ENCODE measurements at places on chromosomes 7 and 10.

GRCh38 chr7:104176332-104176731 lies 31.5 kb downstream of the ORC5 start:
- no peak for DNase-seq

DNA sequence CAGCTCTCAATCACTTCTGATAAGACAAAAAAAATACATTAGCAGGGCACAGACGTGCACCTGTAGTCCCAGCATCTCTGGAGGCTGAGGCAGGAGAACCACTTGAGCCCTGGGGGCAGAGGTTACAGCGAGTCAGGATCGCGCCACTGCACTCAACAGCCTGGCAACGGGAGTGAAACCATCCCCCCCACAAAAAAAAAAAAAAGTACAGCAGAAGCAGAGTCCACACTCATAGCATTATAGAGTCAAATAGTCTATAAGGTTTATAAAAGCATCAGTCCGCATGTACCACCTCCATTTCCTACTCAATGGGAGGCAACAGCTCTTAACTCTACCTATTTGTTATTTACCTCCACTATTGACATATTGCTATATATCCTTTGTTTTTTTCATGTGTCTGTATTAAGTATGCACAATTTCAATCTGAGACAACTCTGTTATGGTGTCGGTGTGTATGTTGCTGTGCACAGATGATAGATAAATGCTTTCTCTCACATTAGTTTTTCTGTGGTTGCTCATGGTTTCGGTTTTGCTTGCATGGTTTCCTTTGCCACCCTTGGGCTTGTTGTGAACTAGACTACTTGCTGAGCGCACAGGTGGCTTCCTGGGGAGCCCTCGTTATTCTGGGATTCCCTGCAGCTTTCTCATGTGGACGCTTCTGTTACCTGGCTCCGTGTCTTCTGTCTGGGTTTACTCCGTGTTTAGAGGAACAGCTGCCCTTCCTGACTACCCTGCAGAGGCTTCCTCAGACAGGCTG lies 40.4 kb downstream of the PROSER2 start:
- no peak for DNase-seq

DNA sequence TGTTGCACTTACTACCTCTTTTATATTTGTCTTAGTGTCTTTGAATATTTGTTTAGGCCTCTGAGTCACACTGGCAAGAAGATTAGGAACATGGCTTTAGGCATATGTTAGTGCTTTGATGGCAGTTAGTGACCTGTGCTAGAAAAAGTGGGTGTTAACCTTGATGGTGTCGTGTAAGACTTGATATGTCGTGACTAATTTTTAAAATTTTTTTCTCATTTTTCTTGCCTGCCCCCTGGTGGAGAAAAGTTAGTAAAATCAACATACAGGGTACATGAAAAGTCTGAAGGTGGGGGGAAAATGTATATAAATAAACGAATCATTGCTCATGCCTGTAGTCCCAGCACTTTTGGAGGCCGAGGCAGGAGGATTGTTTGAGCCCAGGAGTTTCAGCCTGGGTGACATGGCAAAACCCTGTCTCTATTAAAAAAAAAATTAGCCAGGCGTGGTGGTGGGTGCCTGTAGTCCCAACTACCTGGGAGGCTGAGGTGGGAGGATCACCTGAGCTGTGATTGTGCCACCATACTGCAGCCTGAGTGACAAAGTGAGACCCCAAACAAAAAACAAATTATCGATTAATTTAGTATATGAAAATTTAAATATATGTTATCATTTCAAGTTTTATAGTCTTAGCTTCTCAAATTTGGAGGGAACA lies 44.6 kb downstream of the TAX1BP1 start:
- DNase-seq, result no peak

GRCh38 chr7:105878746-105879605 lies 2.6 kb upstream of the ATXN7L1 start:
- no peak for DNase-seq

DNA sequence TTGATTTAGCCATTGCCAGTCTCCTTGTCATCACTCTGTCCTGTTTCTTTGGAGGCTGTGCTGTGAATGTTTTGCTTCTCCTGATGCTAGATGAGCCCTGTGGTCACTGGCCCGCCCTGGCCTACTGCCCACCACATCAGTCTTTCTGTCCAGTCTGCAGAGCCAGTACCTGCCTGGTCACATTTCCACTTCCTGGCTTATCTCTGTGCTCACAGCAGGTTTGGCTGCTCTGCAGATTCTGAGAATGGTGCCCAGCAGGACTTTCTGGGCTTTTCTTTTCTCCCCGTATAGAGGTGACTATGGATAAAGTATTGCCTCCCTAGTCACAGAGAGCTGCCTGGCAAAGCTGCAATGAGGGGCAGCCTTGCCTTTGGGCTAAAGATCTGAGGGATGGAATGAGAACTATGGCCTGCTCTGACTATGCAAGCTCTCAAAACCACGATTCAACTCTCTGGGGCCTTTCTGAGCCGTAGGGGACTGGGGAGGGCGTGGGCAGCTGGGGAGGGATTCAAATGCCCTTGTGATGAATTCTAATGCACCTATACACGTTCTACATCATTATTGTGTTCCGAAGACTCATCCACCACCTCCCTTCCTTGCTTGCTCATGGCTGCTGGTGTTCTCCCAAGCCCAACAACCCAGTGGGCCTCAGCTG lies 410.4 kb upstream of the NPVF start:
- DNase-seq, result no peak

- no peak for DNase-seq
Observed at GRCh38 chr10:118499186-118499585, 96.3 kb downstream of the PRLHR start.

DNA sequence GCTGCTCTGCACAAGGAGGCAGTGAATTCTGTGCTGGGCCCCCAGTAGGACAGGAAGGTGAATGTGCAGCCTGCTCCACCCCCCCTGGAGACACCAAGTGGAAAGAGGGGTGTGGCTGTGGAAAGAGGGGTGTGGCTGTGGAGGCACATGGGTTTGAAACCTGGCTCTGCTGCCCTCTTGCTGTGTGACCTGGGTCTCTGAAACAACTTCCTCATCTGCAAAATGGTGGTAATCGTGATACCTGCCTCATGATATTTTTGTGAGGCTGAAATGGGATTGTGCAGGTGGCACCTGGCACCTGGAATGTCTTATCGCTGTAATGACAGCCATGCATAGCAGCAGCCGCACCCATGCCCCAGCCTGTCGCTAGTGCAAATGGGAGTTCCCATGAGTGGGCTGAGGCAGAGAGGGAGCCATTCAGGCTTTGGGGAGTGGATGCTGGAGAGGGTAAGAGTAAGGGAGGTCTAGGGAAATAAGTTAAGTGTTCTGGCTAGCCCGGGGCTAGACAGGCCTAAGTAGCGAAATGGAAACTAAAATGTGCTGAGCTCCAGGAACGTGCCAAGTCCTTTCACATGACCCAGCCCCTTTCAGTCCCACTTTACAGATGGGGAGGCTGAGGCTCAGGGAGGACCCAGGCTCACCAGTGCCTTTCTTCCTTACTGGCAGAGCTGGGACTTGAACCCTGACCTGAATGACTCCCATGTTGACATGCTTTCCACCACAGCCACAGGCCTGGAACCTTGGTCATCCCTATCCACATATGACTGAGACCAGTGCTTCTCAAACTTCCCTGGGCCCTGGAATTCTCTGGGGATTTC lies 35.0 kb downstream of the C10orf105 start:
- no peak for DNase-seq

GRCh38 chr7:113142385-113143119 lies 24.2 kb upstream of the SMIM30 start:
- DNase-seq, result no peak

GRCh38 chr7:106032295-106032694 lies 69.2 kb downstream of the CDHR3 start:
- DNase-seq, result no peak

GRCh38 chr7:77197141-77197540 lies 2.5 kb downstream of the FGL2 start:
- no peak for DNase-seq

DNA sequence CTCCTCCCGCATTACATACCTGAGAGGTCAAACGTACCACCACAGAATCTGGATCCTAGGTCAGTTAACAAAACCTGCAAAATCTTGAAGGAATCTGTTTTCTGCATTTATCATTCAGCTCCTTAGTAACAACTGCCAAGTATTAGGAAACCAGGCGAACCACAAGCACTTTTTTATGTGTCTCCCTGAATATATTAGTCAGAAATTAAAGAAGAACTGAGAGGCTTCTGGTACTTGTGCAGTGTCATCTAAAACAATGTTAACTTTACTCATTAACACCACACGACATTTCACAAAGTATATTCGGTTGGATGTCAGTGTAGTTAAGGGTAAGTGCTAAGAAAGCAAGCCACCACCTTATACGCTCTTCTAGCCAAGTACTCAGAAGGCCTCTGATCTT lies 2.5 kb downstream of the CCDC6 start:
- no peak for DNase-seq

- DNase-seq, result no peak
Observed at GRCh38 chr10:43942096-43942850, 293.6 kb upstream of the ZNF32 start.

GRCh38 chr7:128801003-128801402 lies 9.2 kb downstream of the CCDC136 start:
- no peak for DNase-seq

- DNase-seq, result no peak
Observed at GRCh38 chr10:6082496-6083395, 6.1 kb upstream of the RBM17 start.

DNA sequence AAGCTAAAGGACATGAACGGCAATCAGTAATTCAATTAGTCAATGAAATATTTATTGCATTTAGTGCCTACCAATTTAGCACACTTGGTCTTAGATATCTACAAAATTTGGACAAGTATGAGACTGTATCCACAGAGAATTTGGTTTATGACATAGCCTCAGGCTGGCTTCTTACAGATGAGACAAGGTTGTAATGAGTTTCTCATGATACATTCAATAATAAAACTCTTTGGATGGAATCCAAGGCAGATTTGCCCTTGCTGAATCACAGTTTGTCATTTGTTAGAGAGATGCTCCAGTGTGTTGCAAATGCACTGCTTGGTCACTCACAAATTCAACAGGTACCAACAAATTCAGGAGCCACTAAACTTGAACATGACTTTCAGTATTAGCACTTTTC lies 162.5 kb downstream of the GPR37 start:
- DNase-seq, result no peak

DNA sequence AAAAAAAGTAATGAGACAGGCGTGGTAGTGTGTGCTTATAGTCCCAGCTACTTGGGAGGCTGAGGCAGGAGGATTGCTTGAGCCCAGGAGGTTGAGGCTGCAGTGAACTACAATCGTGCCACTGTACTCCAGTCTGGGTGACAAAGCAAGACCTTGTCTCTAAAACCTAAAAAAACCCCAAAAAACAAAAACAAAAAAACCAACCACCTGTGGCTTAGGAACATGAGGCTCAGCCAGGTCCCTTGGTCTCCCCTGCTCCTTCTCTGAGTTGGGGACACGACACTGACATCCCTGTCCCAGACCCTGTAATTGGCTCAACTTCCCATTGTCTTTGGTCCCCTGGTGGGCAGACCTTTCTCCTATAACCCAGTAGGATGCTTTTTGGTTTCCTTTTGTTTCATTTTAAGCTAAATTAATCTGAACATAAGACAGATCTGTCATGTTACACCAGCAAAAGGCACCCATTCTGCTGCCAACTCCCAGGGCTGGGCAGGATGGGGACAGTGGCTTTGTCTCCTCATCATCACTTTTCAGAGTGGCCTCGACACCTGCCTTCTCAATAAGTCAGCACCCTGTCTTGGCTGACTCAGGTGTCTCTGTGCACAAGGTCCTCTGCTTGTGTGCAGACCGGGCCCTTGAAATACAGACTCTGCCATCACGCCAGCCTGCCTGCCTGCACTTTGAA lies 74.4 kb downstream of the MYL10 start:
- no peak for DNase-seq

- no peak for DNase-seq
Observed at GRCh38 chr7:143965280-143965679, 10.6 kb downstream of the OR2F1 start.

DNA sequence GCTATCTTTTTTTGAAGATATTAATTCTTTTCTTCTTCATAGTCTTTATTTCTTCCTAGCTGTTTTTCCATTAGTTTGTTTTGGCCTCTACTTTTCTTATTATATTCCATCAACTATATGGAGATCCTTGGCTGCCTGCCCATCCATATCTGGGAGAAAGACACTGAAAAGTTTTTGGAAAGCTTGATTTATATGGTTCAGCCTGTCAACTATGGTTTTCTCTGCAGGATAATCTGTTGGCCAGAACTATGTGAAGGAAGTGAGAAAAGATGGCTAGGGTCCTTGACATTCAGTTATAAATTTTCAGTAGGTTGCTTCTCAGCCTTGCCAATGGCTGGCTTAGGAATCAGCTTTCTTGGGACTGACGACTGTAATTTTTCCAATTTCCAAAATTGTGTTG lies 10.0 kb upstream of the CDK14 start:
- no peak for DNase-seq

GRCh38 chr10:19857876-19858275 lies 41.6 kb downstream of the PLXDC2 start:
- DNase-seq, result no peak

- peak; percentile 60 for DNase-seq
Observed at GRCh38 chr7:151382079-151382885, 27.6 kb downstream of the WDR86 start.

DNA sequence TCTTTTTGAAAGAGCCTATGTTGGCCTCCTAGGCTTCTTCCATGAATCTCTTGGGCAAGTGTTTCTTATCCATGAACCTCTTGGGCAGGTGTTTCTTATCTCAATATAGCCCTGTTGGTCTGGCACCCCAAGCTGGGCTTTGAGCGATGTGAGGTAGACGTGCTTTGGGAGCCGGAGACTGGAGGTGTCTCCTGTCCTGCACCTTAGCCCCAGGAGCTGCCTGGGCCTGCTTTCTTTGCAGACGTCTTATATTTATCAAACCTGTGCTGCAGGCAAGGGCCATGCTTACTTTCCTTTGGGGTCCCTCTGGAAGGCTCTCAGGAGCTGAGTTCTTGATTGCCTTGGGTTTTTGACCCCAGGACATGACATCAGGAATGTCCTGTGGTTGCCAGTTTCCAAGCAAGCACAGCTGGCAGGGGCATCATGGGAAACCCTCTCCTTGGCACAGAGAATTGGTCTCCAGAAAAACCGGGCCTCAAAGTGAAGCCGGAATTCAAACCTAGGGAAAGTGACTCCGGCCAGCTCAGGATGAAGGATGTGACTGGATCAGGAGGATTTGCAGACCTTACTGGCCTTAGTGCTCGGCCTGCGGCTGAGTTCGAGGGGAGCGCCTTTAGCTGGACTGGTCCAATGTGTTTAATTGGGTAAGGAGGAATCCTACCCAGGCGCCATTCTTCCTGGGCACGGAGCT lies 2.8 kb downstream of the JAKMIP3 start:
- no peak for DNase-seq

DNA sequence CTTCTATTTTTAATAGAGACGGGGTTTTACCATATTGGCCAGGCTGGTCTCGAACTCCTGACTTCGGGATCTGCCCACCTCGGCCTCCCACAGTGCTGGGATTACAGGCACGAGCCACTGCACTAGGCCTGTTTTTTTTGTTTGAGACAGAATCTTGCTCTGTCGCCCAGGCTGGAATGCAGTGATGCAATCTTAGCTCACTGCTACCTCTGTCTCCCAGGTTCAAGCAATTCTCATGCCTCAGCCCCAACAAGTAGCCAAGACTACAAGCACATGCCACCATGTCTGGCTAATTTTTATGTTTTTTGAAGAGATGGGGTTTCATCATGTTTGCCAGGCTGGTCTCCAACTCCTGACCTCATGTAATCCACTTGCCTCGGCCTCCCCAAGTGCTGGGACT lies 73.7 kb downstream of the TYW1B start:
- DNase-seq, result no peak
